HCT116 (cell line): ENCODE measurements at places on chromosomes 3 and 15.

DNA sequence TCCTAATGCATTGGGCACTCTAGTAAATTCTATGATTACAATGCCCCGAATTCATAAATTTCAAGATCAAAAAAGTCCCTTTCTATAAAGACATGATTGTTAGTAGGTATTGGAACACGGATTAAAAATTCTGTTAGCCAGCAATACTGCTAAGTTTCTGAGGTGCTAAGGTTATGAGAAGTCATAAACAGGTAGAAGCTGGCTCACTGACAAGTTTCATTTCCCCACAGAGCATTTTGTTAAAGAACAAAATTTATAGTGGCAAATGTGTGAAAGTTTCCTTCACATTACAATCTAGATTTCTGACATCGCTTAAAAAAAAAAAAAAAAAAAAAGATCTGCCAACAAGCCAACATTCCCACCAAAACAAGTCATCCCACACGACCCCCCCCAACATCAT is 12.4 kb upstream of the MAN2C1 start:
- DNase-seq = no peak

- no peak for DNase-seq
Observed at GRCh38 chr3:62238431-62238830, 134.9 kb downstream of the FEZF2 start.

DNA sequence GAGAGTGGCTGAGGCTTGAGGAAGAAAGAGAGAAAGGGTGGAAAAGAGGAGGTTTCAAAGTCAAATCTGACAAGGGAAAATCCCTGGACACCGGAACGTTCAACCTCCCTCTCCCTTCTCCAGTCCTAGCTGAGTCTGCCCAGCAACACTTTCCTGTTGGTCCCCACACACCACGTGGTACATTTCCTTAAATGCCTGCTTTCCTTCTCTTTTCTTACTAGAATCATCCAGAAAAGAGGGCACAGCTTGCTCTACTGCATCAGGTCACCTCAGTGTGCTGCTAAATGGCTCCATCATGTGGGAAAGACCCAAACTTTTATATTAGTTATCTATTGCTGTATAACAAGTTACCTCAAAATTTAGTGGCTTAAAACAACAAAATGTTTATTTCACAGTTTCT is 181.2 kb downstream of the NECTIN3 start:
- no peak for DNase-seq

DNA sequence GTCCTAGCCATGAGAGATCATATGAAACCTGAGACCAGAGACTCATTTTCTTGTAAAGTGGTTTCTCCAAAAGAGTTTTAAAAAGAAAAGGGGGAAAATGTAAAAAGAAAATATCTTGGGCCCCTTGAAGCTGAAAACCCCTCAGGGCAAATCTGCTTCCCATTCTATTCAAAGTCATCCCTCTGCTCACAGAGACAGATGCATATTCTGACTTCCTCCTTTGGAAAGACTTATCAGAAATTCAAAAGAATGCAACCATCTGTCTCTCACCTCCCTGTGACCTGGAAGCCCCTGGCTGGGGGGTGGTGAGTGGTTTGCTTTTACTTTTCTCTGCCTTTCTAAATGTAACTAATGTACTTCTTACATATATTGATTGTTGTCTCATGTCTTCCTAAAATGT is 1154.8 kb downstream of the NSUN3 start:
- no peak for DNase-seq

DNA sequence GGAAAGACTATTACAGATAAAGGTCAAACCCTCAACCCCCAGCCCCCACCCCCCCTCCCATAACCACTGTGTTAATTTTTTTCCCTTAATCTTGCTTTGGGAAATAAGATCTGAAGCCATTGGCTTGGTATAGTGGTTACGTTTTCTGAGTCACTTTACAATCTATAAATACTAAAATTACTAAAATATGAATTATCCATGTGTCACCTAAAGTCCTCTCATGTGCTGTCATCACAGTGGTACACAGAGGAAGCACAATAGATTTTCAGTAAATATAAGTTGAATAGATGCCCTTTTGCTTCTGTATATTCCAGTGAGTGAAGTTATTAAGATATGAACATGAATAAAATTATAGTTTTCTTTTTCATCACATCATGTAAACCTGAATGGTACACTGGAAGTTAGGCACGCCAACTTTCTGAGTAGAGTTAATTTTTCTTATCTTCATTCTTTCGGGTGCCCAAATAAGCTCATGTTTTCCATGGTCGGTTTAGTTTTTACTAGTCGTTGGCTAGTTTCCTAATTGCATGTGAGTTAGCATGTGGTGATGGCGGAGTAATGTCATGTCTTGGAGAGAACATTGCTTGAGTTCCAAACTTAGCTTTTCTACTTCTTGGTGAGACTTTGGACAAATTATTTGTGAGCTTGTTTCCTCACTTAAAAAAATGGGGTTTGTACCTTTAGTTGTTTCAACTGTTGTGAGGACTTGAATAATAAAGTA is 11.5 kb downstream of the PPP4R2 start:
- DNase-seq = no peak

DNA sequence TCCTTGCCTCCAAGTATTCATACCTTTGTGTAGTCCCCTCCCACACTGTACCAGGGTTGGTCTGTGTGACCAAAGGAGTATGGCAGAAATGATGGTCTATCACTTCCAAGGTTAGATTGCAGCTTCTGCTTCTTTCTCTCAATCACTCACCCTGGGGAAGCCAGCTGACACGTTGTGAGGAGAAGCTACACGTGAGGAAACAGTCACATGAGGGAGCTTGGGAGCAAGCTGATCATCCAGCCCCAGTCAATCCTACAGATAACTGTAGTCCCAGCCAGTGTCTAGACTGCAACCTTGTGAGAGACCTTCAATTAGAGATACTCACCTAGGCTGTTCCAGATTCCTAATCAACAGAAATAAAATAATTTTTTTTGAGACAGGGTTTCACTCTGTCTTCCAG is 6.2 kb upstream of the ZNF774 start:
- no peak for DNase-seq

DNA sequence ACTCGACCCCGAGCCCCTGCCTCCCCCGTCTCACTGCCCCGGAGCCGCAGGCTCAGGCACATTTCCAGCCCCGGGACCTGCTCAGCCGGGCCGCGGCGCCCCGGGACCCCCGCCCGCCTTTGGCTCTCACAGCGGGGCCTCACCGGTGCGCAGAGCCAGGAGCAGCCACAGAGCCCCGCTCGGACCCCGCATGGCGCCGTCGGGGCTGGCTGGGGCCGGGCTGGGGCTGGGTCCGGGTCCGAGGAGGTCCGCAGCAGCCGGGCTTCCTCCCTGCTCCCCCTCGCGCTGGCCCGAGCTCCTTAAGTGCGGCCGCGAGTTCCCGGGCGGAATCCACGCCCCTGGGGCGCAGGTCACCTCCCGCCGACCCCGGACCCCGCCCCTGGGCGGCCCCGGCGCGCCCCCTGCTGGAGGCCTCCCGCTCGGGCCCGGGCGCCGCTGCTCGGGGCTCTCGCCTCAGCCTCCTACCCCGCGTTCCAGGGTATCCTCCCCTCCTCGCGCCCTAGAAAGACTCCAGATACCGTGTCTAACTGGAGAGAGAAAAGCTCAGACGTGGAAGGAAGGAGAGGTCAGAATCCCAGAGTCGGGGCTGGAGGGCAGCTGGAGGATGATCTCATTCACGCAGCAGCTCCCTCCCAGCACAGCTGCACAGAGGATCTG is at the start of gene MELTF:
Gene MELTF (minus strand): TSS at position 307 of the 657 bp plus-strand sequence. CDS start 115 bp downstream, at position 192.
- DNase-seq = no peak

- no peak for DNase-seq
Observed at GRCh38 chr15:63448266-63448665, 56.1 kb upstream of the USP3 start.

DNA sequence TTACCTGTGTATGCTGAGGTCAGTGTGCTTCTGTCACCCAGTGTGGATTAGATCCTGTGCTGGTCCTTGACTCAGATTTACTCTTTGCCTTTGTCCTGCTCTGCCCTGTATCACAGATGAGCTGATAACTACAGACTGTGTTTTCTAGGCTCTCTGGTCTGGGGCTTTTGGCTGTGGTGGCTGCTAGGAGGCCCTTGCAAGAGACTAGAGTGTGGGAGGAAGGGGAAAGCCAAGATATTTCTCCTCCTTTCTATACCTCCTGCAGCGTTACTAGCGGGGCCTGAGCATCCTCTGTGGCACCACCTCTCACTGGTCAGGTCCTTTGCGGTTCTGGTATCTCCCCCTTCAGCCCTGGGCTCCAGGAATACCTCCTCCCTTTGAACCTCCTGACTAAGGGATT is 282.3 kb upstream of the TBC1D5 start:
- DNase-seq = no peak

- no peak for DNase-seq
Observed at GRCh38 chr15:37480482-37480881, 380.1 kb upstream of the MEIS2 start.

GRCh38 chr3:32062950-32063582 is 43.4 kb upstream of the GPD1L start:
- DNase-seq = no peak

- DNase-seq = no peak
Observed at GRCh38 chr3:150936693-150937092, 31.5 kb upstream of the MINDY4B start.

DNA sequence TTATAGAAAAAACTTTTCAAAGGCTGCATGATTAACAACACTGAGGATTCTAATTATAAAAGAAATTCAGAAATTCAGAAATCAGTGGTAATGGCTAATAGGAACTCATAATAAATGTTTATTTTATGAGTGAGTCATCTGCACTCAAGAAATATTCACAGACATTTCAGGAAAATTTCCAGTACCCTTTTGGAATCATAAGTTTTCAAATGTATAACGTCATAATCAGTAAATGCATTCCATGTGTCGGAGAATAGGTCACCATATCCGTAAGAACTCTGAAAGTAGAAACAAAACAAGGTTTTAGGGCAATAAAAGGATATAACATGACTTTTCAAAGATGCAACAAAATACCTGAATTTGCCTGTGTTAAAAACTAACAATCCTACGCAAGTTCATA is 24.7 kb downstream of the EOGT start:
- no peak for DNase-seq

- DNase-seq = no peak
Observed at GRCh38 chr3:55000546-55000945, 72.7 kb upstream of the LRTM1 start.

DNA sequence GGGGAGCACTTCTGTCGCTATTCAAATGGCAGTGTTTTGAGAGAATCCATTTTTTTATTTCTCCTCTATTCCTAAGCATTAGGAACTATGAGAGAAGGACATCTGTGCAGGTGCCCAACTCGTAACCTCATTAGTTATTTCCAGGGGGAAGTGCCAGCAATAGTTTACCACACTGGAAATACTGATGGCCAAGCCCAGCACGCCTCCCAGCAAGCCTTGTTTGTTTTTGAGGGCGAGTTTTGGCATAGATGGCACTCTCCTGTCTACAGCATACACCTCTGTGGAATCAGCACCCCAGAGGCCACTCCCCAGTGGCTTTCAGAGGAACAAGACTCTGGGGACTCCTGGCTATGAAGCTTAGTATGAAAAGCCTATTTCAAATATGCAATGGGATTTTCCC is 36.6 kb downstream of the FAN1 start:
- no peak for DNase-seq

DNA sequence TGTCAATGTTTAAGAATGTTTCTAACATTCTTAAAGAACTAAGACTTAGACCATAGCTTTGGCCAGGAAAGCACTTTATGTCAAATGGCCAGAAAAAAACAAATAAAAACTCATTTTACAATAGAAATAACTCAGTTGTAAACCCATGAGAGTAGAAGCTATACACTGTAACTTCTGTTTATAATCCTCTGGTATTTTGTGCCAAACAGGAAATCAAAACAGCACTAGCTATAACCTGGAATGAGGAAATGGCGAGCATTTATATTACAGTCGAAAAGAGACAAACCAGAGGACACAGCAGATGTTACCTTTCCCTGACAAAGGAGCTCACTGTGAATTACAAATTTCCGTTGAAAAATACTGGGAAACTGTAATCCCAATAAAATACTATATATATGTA is 10.3 kb downstream of the GK5 start:
- no peak for DNase-seq

- DNase-seq = no peak
Observed at GRCh38 chr3:160482796-160483195, 33.2 kb upstream of the TRIM59 start.

GRCh38 chr3:117790235-117790987 is 1080.8 kb downstream of the TUSC7 start:
- DNase-seq = no peak

GRCh38 chr3:155658671-155659261 is 86.1 kb downstream of the PLCH1 start:
- no peak for DNase-seq

DNA sequence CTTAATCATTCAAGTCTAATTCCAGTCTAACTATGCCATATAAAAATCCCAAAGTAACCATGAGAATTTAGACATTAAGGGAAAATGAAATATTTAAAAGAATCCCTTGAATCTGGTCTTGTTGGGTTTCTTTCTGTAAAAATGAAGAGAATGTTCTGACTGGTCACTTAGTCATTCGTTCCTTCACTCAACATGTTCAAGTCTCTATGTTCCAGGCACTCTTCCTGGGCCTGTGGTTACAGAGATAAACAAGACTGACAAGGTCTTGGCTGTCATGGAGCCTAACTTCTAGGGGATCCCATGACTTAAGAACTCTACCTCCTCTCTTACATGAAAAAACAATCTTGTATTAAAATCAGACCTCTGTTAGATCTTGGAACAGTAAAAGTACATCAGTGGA is 638.6 kb upstream of the TBL1XR1 start:
- DNase-seq = no peak

DNA sequence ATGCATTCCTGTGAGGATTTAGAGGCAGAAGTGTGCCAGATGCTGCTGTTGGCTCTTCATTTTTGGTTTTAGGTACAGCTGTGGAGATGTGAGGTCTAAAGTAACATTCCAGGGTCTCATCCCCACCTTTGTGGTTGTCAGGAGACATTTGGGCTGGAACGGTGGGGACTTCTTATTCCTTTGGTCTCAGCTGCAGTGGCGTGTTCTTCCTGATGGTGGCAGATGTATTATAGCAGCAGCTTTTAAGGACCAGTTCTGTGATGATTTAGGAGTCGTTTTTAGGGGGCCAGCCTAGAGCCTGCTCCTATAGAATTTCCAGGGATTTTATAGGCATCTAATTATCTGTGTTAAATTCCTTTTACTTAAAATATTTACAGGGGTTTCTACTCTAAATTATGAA is 221.0 kb upstream of the EOMES start:
- DNase-seq = peak; percentile 29

DNA sequence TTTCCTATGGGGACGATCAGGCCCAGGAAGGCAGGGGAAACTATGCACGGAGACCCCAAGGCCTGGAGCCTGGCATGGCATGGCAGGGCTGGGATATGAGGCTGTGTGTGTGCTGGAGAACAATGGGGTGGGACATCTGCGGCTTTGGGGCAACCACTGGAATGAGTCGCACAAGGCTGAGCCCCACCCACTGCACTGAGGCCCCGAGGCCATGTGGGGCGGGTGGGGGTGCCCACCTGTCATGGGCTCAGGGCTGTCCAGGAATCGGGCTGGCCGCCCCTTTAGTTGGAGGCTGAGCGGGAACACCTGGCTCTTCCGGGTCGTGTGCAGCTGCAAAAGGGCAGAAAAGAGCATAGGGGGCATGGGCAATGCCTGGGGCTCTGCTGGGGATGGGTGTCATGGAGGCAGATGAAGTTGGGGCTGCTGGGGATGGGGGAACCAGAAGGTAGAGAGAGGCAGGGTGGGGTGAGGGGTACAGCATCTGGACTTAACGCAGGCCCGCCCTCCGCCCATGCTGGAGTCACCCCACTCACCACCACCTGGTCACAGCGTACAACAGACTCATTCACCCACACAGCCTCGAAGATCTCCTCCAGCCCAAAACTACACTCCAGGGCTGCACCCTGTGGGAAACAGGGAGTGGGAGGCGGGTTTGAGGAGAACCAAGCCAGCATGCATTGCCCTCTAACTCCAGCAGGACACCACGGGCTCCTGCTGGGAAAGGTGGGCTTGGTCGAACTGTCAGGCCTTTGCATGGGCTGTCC is 31.1 kb downstream of the PLXND1 start:
- DNase-seq = no peak
